ENCODE measurements at places on chromosomes 6 and 20.

DNA sequence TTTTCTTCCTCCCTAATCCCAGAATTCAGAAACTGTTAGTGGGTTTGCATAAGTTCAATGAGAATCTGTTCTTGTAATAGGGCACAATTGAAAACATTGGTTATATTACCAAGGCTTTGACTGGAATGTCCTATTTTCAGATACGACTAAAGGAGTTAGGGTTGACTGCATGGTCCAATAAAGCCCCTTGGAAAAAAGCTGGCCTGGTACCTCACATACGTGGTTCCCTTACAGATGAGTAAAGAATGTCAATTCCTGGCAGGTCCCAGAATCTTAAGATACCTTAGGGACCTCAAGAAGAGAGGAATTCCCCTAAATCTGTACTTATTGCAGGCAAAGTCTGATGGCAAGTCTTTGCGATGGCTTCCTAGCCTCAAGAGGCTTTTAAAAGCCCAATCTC lies 4.6 kb downstream of the PPDPF start:
- no peak for DNase-seq

GRCh38 chr6:138454981-138455706 lies 44.1 kb downstream of the NHSL1 start:
- no peak for DNase-seq

- DNase-seq: no peak
These were observed 193.0 kb downstream of the FOXC1 start for GRCh38 chr6:1802491-1803395.

DNA sequence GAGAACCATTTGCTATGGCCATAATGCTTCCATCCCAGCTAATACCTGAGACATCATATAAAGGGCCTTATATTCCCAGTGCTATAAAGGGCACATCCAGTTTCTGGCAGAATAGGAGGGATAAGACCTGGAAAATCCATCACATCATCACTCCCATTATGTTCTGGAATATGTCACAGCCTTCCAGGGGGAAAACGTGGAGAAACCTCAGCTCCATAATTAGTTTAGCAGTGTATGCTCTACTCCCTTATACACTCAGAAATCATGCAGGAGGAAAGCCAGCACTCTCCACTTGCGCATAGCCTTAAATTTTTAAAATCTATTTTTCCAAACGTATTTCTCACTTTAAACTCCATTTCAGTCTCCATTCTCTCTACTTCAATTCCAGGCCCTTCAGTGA lies 140.9 kb downstream of the ADGB start:
- no peak for DNase-seq

DNA sequence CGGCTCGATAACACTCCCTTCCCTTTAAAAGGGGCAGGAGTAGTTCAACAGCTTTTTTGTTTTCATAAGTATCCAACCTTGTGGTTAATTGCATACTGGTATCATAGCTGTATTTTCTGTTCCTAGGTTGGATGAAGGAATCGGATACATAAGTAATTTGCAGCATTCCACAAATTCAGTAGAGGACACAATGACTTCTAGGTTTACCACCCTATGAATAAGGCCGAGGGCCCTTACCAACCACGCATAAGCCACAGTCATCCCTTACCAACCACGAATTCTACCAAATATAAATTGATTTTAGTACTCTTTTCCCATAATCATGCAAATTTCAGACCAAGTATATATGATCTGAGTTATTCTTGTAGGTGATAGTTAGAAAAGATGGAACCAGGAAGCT lies 36.3 kb downstream of the MCUR1 start:
- DNase-seq: no peak

DNA sequence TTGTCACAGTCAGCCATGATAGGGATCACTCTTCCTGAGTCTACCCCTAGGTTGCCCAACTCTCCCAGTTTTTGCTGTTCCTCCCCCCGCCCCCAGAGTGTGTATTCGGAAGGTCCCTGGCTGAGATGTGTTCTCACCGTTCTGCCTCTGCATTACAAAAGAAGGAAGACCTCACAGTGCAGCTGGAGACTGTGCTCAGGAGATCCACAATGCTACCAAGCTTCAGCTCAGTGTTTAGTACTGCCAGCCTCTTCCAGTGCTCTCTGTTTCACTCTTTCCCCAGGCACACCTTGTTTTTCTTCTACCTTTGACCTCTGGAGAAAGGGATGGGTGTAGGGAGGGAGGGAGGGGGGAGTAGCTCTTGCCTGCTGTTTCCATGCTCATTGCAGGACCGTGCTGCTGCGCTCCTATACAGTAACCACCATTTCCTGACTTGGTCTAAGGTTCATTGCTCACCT lies 13.4 kb upstream of the MOCS1 start:
- no peak for DNase-seq

GRCh38 chr6:75171986-75172385 lies 33.9 kb downstream of the COL12A1 start:
- no peak for DNase-seq

- DNase-seq: no peak
These were observed 84.4 kb downstream of the B3GAT2 start for GRCh38 chr6:70872469-70872868.

DNA sequence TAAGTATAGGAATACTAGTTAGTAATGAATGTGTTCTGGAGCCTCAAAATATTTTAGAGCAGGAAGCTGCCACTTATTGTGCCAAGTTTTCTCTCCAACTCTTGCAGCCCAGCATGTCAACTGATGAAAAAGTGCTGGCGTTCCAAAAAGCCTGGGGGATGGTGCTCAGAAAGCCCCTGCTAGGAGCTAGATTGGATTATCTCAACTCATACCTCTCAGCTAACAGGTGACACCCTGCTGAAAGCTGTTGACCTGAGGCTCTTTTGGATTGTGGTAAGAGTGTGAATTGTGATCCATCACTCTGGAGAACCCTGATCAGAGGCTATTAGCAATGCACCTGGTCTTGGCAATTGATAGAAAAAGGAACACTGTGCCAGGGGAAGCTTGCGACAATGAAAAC lies 580.4 kb downstream of the EYS start:
- DNase-seq: no peak

DNA sequence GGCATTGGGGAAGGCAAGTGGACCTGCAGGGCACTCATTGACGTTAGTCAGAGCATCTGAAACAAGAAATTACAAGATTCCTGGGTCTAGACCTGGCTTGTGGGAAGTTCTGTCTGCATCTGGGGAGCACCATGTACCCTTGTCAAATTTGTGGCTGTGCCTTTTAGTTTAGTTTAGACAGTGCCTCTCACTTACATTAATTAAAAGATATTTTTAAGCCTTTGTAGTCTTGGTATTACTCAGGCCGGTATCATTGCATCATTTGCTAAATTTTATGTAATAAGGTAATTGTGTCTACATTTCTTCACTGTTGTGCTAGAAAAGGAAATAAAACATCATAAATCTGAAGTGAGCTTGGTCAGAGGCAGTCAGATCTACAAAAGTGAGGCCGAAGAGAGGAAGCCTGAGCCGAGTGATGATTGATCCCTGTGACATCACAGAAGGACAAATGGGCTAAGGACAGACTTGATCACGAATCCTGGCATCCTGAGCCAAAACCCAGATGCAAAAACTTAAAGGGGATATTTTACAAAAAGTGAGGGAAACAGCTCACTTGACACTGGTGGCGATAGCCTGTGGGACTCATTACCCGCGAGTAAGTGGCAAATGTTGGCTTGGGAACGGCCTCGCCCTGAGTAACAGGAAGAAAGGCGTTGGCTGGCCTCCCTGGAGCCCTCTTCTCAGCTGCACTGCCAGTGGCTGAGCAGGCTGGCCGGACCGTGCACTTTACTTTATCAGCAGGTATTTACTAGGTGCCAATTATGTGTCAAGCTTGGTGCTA lies 106.5 kb downstream of the TCP11 start:
- no peak for DNase-seq

GRCh38 chr6:106637717-106638341 lies 8.5 kb downstream of the QRSL1 start:
- no peak for DNase-seq

GRCh38 chr6:74113901-74114300 lies 417.9 kb downstream of the CD109 start:
- DNase-seq: no peak

DNA sequence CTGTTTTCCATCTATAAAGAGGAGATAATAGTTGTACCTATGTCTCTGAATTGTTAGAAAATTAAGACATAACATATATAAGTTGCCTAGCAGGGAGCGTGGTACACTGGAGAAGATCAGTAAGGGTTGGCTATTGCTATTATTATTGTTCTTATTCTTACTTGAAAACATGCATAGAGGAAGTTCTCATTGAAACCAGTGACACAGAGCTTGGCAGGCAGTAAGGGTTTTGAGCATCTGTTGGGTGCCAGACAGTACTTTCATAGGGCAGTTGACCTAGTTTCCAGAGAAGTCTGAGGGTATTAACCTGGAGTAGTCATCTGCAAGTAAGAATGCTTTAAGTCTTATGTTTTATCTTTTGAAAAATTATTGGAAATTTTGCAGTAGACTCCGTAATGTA lies 13.3 kb upstream of the SGK1 start:
- no peak for DNase-seq

- no peak for DNase-seq
These were observed 2.2 kb upstream of the BTN3A2 start for GRCh38 chr6:26362836-26363220.

- DNase-seq: no peak
These were observed 122.2 kb downstream of the COL19A1 start for GRCh38 chr6:69988458-69989126.

DNA sequence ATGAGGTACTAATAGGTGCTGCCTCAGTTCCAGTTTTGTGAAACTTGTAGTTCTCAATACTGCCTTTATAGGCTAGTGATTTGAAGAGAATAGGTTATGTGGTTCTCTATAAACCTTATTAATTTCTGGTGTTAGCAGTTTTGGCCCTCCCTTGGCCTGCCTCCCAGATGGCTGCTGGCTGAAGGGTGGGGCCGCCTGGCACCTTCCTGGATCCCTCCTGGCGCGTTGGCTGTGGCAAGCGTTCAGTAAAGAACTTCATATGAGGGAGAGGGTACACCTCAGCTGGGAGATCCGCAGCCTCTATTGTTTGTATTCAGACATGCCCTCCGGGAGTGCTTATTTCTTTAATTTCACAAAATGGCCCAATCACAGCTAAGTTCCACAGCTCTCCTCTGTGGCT lies 51.9 kb downstream of the FAM120B start:
- no peak for DNase-seq

GRCh38 chr6:90411292-90411781 lies 114.7 kb upstream of the BACH2 start:
- DNase-seq: no peak

- no peak for DNase-seq
These were observed 141.3 kb upstream of the CENPW start for GRCh38 chr6:126198631-126199030.

DNA sequence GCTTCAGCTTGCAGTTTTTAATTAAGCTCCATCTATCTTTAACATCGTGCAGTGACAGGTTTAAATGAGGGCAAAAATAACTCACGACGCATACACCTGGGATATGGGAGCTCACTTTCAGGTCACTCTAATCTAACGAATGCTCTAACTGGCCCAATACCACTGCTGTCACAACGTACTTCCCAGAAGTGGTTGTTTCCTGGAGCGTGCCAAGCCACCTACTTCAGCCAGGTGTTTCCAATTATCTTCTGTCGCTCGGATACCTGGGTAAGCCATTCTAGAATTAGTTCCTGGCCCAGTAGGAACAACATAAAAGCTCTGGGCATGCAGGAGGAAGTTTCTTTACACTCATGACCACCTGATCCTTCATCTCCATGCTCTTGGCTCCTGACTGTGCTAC lies 147.4 kb downstream of the FOXC1 start:
- DNase-seq: no peak

- DNase-seq: no peak
These were observed 163.6 kb downstream of the SLC16A10 start for GRCh38 chr6:111250791-111251354.

- no peak for DNase-seq
These were observed 163.8 kb downstream of the MMUT start for GRCh38 chr6:49299279-49299678.

- DNase-seq: no peak
These were observed 140.5 kb upstream of the MAP3K4 start for GRCh38 chr6:160851031-160851430.

- no peak for DNase-seq
These were observed 6.9 kb upstream of the RSPO3 start for GRCh38 chr6:127111526-127111925.

DNA sequence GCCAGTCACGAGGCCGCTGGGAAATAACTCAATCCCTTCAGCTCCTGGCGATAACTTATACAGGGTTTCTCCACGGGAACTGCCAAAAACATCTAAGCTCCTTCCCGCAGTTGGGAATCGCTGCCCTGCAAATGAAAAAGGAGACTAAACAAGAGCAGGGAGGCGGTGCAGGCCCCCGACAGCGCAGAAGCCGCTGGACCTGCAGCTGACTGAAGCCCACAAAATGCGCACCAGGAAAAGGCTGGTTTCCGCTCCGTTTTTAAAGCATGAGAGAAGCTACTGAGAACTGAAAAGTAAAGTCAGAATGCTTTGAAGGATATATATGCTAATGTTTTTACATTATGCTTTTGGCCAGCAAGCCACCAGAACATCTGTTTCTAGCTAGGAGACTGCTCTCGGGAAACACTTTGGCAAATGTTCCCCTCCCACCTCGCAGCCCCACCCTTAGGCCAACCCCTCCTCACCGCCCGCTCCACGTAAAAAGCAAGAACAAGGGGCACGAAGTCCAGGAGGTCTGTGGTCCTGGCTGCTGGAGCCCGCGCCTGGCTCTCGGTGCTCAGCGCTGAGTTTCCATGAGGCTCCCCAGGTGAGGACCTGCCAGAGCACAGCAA lies 90.5 kb downstream of the SOD2 start:
- DNase-seq: no peak

GRCh38 chr6:38604700-38605099 lies 35.0 kb downstream of the BTBD9 start:
- no peak for DNase-seq

DNA sequence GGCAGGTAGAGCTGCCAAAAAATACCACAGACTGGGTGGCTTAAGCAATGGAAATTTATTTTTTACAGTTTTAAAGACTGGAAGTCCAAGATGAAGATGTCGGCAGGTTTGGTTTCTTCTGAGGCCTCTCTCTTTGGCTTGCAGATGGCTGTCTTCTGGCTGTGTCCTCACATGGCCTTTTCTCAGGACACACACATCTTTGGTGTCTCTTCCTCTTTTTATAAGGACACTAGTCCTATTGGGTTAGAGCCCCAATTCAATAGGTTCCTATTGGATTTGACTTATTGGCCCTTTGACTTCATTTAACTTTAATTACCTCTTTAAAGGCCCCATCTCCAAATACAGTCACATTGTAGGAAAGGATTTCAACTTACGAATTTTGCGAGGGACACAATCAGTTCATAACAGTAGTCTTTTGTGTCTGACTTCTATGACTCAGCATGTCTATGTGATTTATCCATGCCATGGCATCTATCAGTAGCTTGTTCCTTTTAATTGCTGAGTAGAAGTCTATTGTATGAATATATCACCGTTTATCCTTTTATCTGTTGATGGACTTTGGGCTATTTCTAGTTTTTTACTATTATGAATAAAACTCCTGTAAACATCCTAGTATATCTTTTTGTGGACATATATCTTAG lies 11.0 kb upstream of the TCP11 start:
- DNase-seq: no peak

DNA sequence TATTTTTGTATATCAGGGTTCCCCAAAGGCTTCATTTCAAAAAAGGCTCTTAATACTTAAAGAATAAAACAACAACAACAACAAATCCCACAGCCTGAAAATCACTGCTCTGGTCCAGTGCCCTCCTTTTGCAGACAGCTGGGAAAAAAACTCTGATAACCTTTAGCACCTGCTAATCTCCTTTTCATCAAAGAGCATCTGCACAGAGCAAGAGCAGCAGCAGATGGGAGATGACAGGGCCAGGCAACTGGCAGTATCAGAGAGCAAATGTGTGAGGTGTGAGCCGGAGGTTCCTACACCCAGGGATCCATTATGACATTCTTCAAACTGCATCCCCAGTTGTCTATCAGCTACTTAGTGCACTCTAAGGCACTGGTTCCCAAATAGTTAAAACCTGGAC lies 25.7 kb downstream of the TTI1 start:
- no peak for DNase-seq
